ENCODE measurements at places on chromosomes 2 and 18.

GRCh38 chr2:142347751-142348150 lies 216.9 kb upstream of the LRP1B start:
- DNase-seq = no peak

DNA sequence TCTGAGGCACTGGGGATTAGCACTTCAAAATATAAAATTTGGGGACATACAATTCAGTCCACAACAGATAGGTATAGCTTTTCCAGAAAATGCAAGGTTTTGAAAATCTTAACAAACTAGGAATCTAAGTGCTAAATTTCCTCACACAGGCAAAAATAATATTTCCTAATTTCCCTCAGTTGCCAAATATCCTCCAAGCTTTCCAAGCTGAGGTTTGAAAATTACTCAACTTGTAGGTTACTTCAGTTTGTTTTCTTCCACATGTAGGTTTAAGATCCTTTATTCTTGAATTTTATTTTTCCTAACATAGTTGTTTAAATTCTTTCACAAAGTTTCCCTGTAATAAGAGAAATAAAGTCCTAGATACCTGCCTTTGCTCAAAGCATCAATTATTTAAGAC lies 192.9 kb upstream of the NRXN1 start:
- DNase-seq = no peak

DNA sequence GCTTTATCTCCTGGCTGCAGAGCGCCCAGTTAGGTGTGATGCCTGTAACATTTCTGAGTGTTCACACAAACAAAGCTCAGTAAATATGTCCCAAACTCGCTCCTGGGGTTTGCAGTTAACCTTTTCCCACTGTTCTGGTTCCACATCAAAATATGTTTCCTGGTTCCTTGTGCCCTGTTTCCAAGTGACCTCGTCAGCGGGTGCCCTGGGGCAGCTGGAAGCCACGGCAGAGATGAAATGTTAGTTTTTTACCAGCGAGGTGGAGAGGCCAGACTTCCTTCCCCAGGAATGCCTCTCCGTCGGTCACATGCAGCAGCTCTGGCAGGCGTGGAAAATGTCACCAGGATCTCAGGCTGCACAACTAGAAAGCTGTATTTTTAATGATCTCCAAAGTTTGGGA lies 18.2 kb downstream of the NFATC1 start:
- no peak for DNase-seq

DNA sequence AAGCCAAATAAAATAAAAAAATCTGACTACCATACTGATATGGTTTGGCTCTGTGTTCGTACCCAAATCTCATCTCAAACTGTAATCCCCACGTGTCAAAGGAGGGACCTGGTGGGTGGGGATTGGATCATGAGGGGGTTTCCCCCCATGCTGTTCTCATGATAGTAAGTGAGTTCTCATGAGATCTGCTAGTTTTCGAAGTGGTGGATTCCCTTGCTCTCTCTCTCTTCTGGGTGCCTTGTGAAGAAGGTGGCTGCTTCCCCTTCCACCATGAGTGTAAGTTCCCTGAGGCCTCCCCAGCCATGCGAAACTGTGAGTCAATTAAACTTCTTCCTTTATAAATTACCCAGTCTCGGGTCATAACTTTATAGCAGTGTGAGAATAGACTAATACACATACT lies 123.8 kb upstream of the WDSUB1 start:
- no peak for DNase-seq

- DNase-seq = no peak
These were observed 26.0 kb upstream of the RUFY4 start for GRCh38 chr2:218043100-218043499.

- DNase-seq = no peak
These were observed 629.1 kb downstream of the DPP10 start for GRCh38 chr2:115071534-115071933.

Measured in cardiac fibroblast (primary cell).